Fibroblast of lung (primary cell): ENCODE measurements at places on chromosomes 13 and 19. TPM values are rescaled to one million over a fixed set of nuclear protein-coding genes. Genes with fewer than 3 reads are reported as not detected.

- DNase-seq = no peak
These were observed 34.2 kb upstream of the MAP3K10 start for GRCh38 chr19:40157059-40157458.

GRCh38 chr19:16627928-16628182 is 149 bp downstream of the MED26 start:
- no peak for DNase-seq

- DNase-seq = no peak
These were observed 1189.6 kb downstream of the PCDH9 start for GRCh38 chr13:66040506-66040905.

DNA sequence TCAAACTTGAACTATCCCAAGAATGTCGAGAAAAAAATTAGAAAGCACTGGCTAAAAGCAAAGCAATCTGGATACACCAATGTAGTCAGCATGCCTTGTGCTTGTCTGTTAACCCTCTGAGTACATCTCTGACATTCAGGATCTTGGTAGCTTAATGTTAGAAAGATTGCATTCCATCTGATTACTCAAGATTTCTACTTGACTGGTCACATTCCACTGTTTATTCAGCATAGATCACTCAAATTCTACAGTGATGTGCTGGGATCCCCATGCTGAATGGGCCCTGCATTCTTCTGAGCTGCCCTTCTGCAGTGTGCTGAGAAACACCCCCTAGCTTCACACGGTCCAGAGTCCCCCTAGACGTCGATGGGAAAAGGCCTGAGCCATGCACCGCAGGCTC is 295.4 kb upstream of the MAB21L1 start:
- DNase-seq = peak; percentile 65

GRCh38 chr19:397941-398706 is 10.8 kb downstream of the C2CD4C start:
- DNase-seq = no peak

Gene ZSCAN5B
- not detected in 2 replicates for polyA plus RNA-seq

DNA sequence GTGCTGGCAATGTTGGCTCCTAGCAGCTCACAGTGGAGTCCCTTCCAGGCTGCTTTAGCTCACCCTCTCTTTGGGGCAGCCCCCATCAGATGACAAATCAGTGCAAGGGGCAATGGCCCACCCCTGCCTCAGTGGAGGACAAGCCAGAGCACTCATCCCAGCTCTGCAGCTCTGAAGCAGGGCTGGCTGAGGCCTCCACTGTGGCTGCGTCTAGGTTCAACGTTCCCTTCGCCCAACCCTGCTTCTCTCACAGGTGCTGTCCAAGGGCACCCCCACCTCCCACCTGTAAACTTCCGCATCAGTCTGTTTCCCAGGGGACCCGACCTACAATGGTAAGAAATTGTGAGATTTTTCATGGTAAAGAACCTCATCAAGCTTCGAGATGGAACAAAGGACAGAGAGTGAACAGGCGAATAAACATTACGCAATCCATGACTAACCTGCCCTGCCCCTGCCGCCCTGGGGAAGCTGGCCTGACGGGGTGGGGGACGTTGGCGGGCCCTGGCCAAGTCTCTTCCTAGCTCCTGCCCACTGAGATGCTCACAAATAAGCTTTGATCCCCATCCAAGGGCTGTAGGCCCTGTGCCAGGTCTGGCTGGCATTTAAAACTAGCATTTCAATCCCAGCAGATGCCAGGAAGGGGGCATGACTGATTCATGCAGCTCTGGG is 40.5 kb downstream of the DZIP1 start:
- DNase-seq = peak; percentile 43

Gene ZNF577
- polyA plus RNA-seq = 4.1 and 4.6 TPM in 2 replicates

- peak; percentile 51 for DNase-seq
These were observed 61.3 kb downstream of the DCLK1 start for GRCh38 chr13:36069881-36070366.

Gene CATSPERD
- not detected in 2 replicates for polyA plus RNA-seq
